ENCODE measurements at places on chromosomes 6 and 20. TPM values are rescaled to one million over a fixed set of nuclear protein-coding genes. Genes with fewer than 3 reads are reported as not detected.

- peaks cover 5% of the 10 kb centered on the region for H3K36me3 ChIP-seq
- peaks cover 4% of the 10 kb centered on the region for H3K4me1 ChIP-seq
- no peak overlapping the region for H3K4me3 ChIP-seq
- peaks cover 80% of the 10 kb centered on the region for H3K27me3 ChIP-seq
- H3K27ac ChIP-seq, result no peak overlapping the region
Measured at GRCh38 chr20:22576733-22577514, 7.4 kb downstream of the FOXA2 start.

DNA sequence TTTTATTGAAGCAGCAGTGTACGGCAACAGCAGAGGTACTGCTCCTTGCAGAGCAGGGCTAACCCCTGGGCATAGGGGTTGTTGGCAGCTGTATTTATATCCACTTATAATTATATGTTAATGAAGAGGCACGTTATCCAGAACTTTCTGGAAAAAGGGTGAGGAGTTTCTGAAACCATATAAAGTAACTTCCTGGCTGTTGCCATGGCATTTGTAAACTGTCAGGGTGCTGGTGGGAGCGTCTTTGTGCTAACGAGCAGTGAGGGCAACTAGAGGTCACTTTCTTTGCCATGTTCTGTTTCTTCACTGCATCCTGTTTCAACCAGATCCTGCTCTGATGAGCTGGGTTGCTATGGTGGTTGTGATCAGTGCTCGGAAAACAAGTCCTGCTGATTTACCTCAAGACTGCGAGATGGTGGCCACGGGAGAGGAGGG lies 11.1 kb upstream of the ARFGEF2 start:
- H3K4me1 ChIP-seq, result peaks cover 2% of the 10 kb centered on the region
- H3K27ac ChIP-seq, result no peak overlapping the region
- H3K27me3 ChIP-seq, result peaks cover 3% of the 10 kb centered on the region
- no peak for DNase-seq

LGSN gene
- total RNA-seq, result not detected

DNA sequence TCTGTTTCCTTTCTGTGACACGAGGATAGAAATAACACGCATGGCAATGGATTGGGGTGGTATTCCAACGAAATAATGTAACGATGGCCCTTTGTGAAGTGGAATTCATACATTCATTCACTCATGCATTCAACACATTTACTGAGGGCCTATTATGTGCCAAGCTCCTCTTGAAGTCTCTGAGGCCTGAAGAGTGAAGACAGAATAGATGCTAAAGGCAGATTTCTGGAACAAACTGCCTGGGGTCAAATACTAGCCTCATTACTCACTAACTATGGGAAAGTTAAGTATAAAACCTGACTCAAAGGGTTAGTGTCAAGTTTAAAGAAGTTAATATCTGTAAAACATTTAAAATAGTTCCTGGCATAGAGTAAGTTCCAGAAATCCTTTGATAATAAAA lies 279.6 kb upstream of the SULF2 start:
- no peak overlapping the region for H3K4me3 ChIP-seq
- H3K27ac ChIP-seq, result no peak overlapping the region
- H3K36me3 ChIP-seq, result no peaks in the 10 kb centered on the region
- H3K27me3 ChIP-seq, result peaks cover 2% of the 10 kb centered on the region
- no peaks in the 10 kb centered on the region for H3K4me1 ChIP-seq

PGC gene
- not detected for total RNA-seq

DNA sequence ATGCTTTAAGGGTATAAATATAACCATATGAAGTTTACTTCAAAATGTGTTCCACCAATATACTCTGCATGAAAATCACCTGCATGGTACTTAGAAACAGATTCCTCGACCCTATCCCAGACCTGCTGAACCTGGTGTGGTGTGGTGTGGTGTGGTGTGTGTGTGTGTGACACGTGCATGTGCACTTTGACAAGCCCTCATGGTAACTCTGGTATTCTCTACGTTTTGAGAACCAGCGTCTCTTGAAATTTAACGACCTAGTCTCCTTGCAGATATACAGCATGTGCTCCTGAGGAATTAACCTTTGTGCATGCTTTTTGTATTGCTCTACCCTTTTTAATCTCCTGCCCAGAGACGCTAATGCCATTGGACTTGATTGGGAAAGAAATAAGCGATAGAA lies 29.5 kb downstream of the GGTLC1 start:
- H3K4me3 ChIP-seq, result no peak overlapping the region
- peaks cover 14% of the 10 kb centered on the region for H3K27me3 ChIP-seq
- H3K36me3 ChIP-seq, result no peaks in the 10 kb centered on the region
